ENCODE measurements at places on chromosomes 5 and 9.

- DNase-seq = no peak
Measured at GRCh38 chr5:19058216-19058615, 929.8 kb downstream of the CDH18 start.

GRCh38 chr5:393846-394275 lies 49.1 kb upstream of the EXOC3 start:
- DNase-seq = no peak

DNA sequence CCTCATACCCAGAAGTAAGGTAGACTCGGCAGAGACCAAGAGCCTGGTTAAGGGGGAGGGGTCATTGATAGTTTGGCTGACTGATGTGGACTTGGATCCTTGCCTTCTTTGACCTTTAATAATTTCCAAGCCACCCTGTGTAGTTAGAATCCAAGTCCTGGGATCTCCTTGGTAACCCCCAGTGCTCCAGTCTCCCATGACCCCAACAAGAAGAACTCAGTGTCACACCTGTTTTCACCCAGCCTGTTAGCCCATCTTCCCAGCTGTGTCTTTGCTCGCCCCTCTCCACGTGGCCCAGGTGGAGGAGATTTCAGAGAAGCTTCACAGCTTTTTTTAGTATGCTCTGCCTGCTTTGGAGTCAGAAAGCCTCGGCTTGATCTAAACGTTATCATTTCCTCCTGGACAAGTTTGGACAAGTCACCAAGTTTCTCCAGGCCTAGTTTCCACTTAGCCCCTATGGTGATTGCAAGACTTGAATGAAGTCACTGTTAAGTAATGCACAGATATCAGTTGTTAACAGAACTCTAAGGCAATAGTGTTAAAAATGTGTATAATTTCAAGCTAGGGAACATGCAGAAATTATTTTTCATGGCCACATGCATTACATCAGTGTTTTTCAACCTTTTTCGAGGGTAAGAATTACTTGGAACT lies 170.0 kb downstream of the TMEM38B start:
- no peak for DNase-seq

GRCh38 chr9:109241207-109241606 lies 74.2 kb upstream of the FRRS1L start:
- DNase-seq = no peak

DNA sequence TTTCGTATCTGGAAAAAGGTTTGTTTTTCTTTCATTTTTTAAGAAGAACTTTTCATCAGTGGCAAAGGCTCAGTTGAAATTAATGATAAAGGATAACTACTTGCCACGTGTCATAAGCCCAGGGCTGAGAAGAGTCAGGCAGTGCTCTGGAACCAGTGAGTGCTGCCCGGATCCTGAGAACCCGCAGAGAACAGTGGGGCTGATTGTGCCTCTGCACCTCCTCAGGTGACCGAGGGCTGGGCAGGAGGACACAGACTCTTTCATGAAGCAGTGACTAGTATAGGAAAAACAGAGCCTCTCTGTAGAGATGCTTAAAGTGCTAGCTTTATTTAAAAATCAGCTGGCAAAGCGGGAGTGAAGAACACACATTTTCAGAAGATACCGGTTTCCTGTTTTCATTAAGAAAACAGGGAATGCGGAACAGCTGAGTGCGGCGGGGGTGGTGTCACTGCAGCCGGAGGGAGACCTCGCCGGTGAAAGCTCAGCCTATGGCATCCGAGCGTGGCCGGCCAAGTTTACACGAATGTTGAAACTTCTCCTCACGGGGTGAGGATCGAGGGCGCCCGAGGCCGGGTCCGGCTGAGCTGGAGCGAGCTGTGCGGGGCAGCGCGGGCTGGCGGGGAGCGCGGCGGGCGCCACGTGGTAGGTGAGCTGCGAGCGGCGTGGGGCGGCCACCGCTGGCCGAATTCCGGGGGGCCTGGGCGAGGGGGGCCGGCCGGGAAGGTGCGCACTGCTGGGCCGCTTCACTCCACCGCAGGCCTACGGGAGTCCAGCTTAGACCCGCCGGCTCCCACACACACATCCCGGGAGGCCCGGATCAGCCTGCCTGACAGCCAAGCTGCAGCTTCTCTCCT lies 134.7 kb upstream of the DMRT1 start:
- DNase-seq = no peak

GRCh38 chr5:92863666-92864065 lies 717.4 kb downstream of the NR2F1-AS1 start:
- no peak for DNase-seq

GRCh38 chr9:3398232-3398648 lies 127.6 kb downstream of the RFX3 start:
- DNase-seq = no peak

GRCh38 chr9:107673861-107674720 lies 184.5 kb upstream of the KLF4 start:
- no peak for DNase-seq

GRCh38 chr9:99592834-99593574 lies 228.7 kb upstream of the NR4A3 start:
- no peak for DNase-seq

DNA sequence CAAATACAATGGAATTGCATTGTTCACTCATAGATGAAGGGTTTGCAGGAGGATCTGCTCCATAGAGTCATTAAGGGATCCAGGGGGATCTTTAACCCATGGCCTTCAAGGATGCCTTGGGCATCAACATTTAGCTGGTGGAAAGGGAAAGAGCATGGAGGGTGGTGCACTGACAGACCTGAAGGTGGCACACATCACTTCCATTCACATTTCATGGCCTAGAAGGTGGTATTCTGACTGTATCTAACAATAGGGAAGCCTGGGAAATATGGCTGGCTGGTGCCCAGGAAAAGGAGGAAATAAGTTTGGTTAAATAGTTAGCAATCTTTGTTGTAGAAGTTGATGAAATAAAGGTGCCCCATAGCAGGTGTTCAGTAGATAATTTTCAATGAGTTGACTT lies 230.2 kb downstream of the CD180 start:
- DNase-seq = no peak

- DNase-seq = no peak
Measured at GRCh38 chr5:36505021-36505420, 101.4 kb upstream of the SLC1A3 start.

DNA sequence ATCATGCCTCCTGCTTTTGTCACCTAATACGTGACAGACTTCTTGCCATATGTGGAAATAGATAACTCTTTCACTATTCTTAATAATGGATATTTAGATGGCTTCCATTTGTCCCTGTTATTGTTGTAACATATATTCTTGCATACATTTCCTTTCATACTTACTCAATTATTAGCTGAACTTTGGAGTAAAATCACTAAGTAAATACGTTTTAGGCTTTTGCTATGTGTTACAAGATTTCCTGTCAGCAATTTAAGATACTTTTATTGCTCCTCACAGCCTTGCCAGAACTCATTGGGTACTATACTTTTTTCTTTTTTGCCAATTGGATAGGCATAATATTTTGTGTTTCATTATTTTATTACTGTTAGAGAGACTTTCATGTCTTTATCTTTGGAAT lies 26.9 kb downstream of the CCNH start:
- DNase-seq = no peak
